Coronary artery (tissue), 2 donors: ENCODE measurements at places on chromosomes 11 and 22.

DNA sequence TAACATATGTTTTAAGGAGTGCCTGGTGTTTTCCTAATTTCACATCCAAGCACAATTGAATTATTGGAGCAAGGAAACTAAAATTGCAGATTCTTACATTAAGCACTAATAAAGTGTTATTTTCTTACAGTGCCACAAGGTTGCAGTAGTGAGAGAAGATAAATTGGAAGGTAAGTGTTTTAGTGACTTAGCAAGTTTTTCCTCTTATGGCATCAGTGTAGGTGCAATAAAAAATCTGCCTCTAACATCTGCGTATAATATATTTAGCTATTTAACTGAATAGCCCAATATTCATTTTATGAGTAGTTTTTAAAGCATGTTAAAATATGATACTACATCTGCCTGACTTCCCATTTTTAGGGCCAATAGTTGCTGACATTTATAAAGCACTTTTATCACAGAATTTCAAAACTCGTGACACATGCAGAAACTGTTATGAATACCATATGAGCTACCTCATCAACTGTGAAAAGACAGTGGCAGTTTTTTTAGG is 19.0 kb downstream of the POLD3 start:
- DNase-seq, result no peak

DNA sequence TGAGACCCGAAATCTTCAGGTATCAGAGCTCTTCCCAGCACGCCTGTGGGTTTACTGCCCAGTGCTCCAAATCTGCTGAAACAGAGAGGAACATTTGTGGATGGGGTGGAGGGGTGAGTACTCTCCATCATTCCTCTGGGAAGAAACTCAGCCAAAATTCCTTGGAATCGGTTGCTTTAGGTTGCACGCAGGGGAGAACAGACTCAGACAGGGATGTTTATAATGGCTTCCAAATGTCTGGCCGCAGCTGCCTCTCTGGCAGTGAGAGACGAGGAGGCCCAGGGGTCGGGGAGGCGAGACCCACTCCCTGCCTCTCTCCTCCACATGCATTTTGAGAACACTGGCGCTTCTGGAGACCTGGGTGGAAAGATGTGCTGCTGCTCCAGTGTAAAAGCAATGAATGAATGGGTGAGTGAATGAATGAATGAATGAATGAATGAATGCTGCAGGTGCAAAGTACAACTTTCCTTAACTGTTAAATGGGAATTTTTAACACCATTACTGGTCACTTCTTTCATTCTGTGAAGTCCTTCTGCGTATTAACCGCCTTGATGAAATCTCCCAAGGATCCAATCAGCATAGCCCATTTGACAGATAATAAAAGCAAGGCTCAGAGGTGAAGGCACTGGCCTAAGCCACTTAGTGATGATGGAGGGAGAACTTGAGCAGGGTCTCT is 437.4 kb downstream of the MIAT start:
- DNase-seq, result no peak

GRCh38 chr22:30459181-30460052 is 12.4 kb downstream of the SEC14L3 start:
- no peak for DNase-seq

GRCh38 chr11:67483831-67484665 is 1.2 kb downstream of the AIP start:
- peak; percentile 73 for DNase-seq

DNA sequence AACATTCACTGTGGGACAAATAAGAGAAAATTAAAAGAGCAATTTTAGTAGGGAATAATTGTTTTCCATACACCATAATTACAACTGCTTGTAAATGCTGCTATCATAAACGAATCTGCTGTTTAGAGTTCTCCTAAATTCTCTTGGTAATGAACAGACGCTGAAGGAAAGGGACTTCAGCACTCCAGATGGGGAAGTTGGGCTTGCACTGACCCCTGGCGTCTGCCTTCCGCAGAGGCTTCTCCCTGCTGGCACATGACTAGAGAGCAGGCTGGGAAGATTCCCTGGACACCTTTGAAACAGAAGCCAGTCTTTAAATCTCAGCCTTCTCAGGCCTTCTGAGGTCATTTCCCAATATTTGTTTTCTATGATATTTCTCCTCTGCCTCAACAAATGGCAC is 84.1 kb downstream of the NXPE2 start:
- no peak for DNase-seq
